ENCODE measurements at places on chromosomes 6 and 20.

DNA sequence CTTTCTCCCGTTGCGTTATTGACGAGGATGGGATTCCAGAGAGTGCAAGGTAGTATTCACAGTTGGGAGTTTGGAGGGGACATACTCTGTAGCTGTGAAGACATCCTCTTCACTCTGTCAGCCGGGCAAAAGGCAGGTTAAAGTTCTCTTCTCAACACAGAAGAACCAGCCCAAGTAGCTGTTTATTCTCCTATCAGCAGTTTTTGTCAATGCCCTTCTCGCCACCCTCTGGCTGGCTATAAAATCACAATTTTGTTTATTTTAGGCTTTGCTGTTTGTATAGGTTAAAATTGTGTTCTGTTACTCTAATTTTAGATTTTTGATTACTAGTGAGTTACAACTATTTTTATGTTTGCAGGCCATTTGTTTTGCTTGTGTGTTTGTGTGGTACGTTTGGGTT, 37.9 kb upstream of the MAS1 start:
- no peak for DNase-seq

DNA sequence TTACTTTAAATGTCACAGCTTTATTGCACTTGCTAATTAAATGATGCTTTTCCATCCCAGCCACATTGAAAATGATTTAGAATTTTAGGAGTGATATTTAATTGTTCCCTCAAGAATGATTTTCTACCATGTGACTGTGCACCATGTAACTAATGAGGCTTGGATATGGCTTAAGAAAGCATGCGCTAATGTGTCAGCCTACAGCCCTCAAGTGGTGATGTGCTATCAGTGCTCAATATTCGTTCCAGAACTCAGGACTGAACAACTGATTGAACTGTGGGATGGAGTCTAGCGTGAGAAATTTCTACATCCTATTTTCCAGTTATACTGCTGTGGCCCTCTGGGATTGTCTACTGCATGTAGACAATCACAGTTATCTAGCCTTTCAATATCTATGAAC, 71.5 kb downstream of the PKIB start:
- DNase-seq = no peak

- DNase-seq = no peak
Measured at GRCh38 chr6:45781890-45782289, 233.8 kb downstream of the CLIC5 start.

DNA sequence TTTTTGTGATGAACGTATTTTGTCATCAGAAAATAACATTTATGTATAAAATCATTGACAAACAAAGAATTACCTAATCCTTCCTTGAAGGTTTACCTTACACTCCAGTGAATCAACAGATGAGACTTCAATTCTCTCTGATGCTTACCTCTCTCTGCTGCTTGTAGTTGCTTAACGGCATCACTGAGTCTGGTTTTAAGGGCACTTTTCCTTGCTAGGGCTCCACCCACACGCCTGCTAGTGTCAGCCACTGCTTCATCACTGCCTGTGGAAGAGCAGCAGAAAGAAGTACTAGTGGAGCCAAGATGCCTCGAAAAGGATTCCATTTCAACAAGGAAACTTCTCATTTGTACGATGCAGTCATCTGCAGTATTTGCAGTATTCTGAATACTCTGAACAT, 63.0 kb downstream of the FAM229B start:
- DNase-seq = no peak

DNA sequence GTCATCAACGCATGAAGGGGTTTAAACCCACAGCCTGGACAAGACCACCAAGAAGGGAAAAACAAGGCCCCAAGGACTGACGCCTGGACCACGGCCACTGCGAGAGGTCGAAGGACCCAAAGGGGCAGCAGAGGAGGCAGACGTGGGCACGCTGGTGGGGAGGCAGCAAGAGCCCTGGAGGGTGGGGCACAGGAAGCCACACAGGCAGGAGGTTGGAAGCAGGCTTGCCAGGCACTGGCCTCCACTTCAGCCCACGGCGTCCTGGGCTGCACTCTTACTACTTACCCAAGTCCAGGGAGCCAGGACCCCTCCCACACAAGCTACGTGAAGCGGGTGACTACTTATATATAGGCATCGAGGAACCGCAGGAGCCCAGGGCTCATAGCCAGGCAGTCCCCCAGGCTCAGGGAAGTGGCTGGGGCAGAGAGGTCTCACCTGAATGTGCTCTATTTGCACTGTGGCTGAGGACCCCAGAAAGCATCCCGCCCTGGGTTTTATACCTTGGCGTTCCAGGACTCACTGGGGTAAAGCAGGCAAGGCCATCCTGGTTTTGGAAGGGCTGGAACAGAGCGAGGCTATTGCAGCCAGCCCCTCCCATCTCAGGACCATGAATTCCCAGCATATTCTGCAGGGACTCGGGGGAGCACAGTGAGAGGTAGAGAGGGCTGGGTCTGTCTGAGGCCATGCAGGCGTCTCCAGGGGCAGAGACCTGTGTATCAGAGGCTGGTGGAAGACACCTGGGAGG, 113.8 kb upstream of the AFDN start:
- DNase-seq = no peak

DNA sequence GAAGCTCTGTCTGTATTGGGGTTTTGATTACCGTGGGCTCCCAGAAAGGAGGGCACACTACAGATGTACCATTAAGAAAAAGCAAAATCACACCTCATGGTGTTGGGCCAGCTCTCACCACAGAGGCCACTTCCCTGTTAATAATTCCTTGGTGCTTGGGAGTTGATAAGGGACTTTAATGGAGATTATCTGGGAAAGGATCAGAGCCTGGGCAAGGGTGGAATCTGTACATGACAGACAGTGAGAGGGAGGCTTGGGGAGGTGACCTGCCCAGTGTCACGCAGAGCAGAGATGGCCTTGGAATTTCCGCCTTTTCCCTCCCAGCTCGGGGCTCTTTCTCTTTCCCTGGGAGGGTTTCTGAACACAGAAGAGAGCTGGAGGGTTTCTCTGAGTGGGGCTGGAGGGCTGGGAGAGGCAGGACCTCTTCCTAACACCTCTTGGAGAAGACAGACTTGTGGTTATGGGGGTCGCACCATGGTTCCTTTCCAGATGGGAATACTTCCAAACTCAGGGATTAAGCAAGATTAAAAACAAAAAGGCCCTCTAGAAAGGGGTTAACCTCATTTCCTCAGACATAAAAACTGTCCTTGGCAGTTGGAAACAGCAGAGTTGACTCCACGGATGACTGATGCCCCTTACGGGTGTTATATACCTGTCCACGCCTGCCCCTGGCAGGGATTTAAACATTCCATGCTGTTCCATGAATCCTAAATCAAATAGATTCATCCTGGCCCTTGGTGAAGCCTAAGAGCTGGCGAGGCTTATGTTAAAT, 16.8 kb upstream of the KCNK16 start:
- DNase-seq = no peak

DNA sequence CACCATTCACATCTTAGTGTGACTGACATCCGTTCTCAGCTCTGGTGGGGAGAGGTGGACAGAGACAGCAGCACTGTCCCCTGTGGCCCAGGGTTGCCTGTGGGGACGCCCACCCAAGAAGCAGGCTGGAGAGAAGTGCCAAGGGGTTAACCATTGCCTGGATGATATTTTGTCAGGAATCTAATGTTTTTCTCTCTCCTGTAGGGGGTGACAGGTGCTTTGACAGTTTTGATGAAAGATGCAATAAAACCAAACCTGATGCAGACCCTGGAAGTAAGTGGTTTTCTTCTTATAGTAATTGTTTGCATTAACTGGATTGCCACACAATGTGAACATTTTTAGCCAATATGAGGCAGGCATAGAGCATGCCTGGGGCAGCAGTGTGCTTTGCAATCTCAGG, 99.3 kb downstream of the MTHFD1L start:
- no peak for DNase-seq

- peak; percentile 40 for DNase-seq
Measured at GRCh38 chr6:3237761-3238662, 10.6 kb upstream of the TUBB2B start.

DNA sequence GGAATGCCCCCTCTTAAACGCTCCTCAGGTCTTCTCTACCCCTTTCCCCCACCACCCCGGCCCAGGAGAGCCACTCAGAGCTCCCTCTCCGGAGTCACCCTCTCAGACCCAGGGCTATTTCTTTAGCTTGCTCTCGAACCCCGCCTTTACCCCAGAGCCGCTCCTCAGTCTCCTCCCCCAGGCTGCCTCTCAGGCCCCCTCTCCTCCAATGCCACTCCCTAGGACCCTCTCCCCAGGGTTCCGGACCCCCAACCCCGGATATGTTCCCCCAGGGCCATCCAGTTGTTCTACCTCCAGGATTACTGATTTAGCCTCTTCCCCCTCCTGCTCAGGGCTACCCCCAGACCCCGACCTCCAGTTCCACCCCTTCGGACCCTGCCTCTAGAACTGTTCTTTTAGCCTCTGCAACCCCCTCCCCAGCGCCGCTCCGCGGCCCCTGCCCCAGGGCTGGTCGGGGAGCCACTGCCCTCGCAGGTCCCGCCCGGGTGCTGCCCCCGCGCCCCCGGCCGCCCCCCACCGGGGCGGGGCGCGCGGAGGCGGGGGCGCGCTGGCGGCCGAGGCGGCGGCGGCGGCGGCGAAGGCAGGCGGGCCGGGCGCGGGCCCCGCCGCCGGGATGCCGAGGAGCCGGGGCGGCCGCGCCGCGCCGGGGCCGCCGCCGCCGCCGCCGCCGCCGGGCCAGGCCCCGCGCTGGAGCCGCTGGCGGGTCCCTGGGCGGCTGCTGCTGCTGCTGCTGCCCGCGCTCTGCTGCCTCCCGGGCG, at the start of gene MMP24:
TSS of gene MMP24 (plus strand) at position 565 of the 758 bp plus-strand sequence. CDS start at position 614, 49 bp downstream.
- DNase-seq = no peak

DNA sequence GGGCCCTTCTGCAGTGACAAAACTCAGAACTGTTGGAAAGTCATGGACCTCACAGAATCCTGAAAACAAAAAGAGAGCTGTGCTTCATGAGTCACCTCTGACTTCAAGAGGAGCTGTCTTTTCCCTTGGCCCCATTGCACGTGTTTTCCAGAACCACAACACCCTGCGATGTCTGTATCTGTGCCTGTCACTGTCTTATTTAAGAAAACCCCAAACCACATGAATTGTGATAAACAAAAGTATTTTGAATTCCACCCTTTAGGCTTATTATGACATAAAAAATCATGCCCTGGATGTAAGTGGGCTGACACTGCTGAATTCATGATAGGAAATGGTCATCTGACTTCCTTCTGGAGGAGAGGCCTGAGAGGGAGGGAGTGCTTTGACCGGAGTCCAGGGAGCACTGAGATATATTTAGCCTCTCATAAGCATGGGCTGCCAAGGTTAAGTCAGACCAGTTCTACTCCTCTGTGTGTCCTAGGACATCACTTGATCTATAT, 96.4 kb upstream of the DUSP22 start:
- DNase-seq = no peak

GRCh38 chr6:25178336-25179035, 100.7 kb upstream of the CARMIL1 start:
- DNase-seq = no peak

GRCh38 chr6:143594647-143595046, 83.1 kb upstream of the PHACTR2 start:
- peak; percentile 11 for DNase-seq

DNA sequence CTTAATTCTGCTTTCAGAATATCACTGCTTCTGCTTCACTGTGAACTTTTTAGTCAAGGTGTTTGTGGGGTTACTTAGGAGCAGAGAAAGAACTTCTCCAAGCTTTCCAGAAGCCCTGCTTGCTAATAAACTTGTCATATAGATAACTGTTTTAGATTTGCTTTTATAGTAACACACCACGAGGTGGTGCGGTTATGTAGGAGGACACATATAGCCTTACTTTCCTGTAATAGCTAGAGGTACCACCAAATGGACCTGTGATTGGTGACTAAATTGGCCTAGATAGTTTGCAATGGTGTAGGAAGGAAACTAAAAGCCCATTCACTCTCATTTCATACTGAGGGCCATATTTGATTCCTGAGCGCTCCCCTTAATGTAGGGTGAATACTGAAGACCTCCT, 52.3 kb upstream of the BCLAF1 start:
- DNase-seq = no peak
